Activated gamma-delta T cell treated with anti-CD3 and anti-CD28 coated beads, Interleukin-2, amount 50 U/mL, for 16 hours (primary cell): ENCODE measurements at places on chromosomes 2 and 18.

DNA sequence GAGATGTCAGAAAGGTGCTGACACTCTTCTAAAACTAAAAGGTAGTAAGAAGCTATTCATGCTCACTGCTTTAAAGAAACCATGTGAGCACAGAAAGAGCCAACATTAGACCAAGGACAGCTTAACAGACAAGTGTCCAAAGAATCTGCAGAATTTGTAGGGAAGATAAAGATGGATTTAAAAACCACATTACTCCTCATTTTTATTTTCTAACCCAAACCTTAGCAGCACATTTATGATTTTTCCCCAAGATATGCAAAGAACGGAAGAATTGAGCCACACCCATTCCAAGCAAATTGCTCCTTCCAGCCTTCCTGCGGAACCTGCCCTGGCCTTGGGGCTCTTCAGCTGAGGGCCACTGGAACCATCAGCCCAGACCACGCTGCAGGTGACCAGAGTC is 26.9 kb downstream of the MBP start:
- DNase-seq = no peak

DNA sequence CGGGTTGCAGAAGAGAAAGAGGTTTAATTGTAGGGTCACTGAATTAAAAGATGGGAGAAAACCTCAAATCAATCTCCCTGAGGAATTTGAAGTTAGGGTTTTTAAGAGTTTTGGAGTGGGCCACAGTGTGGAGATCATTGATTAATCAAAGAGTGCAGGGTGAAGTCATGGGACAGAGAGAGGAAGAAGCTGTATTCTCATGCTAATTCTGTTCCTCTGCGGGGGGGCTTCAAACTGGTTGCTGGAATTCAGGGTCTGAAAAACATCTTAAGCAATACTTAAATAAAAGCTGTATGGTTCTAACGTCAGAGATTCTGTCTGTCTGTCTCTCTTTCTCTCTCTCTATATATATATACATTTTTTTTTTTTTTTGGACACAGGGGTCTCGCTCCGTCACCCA is 169.8 kb upstream of the SPATS2L start:
- no peak for DNase-seq

DNA sequence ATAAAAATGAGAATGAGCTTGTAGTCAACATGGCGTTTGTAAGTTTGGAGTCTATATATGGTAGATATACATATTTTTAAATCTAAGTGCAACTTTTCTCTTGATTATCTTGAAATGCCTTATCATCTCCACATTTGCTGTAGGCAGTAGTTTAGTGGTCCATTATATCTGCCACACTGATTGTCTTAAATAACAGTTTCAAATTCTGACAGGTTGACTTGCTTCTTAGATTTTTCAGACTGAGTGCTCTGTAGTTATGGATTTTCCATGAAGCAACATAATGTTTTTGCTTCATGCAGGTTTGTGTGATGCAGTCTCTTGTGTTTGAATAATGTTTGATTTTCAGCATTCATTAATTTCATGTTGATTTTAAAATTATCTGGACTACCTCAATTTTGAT is 12.3 kb downstream of the PARD3B start:
- DNase-seq = no peak

- DNase-seq = no peak
Observed at GRCh38 chr2:104847586-104848160, 6.2 kb upstream of the POU3F3 start.

DNA sequence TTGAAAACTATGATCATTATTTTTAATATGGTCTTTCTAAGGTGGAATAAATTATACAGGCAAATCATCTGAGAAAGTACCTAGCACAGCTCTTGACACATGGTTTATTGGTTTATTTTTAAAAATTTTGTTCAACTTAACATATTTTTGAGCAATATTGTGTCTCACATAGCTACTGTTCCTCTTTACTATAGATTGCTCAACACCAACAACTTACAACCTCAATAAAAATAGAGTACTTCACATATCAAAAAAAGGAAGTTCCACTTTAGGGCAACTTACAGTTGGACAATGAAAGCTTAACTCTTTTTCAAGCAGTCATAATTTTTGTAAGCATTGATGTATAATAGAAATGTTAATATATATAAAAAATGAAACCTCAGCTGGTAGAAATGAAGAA is 440.9 kb upstream of the UBE2E3 start:
- DNase-seq = no peak

GRCh38 chr2:209648714-209649113 is 122.9 kb upstream of the UNC80 start:
- no peak for DNase-seq

GRCh38 chr2:217990791-217991465 is 11.9 kb downstream of the TNS1 start:
- no peak for DNase-seq

- DNase-seq = no peak
Observed at GRCh38 chr18:79750980-79751571, 46.7 kb upstream of the KCNG2 start.

DNA sequence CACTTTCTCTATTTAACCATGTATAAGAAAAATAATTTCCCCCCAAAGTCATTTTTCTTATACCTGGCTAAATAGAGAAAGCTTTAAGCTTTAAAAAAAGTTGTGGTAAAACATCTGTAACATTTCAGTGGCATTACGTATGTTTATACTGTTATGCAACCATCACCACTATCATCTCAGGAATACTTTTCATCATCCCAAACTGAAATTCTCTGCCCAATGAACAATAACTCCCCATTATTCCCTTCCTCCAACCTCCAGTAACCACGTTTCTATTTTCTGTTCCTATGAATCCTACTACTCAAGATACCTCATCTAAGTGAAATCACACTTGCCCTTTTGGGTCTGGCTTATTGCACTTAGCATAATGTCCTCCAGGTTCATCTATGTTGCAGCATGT is 1.7 kb upstream of the SLC3A1 start:
- DNase-seq = no peak

DNA sequence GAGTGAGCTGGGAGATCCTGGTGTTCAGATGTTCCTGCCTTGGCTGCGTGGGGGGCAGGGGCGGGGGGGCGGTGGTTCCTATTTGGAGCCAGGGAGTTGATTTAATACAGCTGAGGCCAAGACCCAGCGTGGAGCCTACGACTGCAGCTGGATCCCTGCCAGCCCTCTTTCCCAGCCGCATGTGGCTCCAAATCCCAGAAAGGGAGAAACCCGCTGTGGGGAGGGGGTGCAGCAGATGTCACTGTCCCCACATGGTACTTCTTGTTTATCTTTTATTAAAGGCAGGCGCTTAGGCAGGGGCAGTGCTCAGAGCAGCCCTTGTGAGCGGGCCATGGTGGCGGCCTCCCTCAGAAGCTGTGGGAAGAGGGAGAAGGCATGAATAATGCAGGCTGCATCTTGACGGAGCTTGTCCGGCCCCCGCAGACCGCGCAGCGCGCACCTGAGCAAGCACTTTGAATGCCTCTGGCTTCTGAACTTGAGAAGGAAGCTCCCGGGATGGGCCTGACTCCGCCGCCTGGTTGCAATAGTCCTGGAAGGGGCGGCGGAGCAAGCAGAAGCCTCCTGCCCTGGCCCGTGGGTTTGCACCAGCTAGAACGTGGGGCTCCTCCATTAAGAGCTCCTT is 112.1 kb downstream of the GLI2 start:
- DNase-seq = no peak

GRCh38 chr18:10030816-10031541 is 117.2 kb downstream of the VAPA start:
- no peak for DNase-seq

DNA sequence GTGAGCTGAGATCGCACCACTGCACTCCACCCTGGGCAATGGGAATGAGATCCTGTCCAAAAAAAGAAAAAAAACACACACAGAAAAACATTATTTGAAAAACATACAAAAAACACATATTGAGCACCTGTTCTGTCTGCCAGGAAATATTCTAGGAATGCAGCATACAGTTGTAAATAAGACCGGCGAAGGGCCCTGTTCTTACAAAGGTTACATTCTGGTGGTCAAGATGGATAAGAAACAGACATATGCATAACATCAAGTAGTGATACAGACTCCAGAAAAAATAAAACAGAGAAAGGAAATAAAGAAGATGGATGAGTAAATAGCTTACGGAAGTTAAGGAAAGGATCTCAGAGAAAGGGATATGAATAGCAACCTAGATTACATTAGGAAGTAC is 159.8 kb downstream of the GALNT3 start:
- no peak for DNase-seq

GRCh38 chr2:19476327-19476726 is 117.9 kb upstream of the OSR1 start:
- DNase-seq = no peak

- DNase-seq = no peak
Observed at GRCh38 chr18:22473366-22473765, 55.7 kb upstream of the CTAGE1 start.

DNA sequence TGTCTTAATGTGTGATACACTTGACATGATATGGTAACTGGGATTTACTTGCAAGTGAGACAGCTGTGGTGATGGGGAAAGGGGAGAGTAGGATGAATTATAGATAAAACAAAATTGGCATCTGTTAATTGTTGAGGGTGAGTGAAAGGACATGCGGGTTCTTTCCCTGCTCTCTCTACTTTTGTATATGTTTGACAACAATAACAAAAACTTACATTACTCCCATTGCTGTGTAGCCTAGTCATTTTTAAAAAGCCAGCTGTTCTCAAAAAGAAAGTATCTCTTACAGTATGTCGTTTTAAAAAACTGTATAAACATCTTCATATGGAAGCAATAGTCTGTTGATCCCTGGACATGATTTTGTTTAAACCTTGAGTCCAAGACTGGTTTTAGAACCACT is 117.6 kb downstream of the MYO1B start:
- DNase-seq = no peak

- no peak for DNase-seq
Observed at GRCh38 chr2:104504331-104505073, 349.4 kb upstream of the POU3F3 start.

- DNase-seq = no peak
Observed at GRCh38 chr2:145286716-145287275, 766.9 kb upstream of the ZEB2 start.

DNA sequence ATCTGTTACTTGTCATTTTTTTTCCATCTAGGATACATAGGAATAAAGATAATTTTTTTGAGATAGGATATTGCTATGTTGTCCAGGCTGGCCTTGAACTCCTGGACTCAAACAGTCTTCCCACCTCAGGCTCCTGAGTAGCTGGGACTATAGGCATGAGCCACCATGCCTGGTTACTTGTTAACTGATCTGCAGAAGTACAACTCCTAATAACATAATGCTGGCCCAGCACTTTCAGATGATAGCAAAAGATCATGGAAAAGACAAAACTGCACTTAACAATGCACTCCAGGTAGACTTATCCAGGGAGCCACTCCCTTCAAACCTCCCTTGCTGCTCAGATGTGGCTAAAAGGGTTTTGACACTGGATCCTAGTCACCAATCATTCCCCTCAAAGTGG is 11.4 kb upstream of the CTDP1 start:
- DNase-seq = no peak

DNA sequence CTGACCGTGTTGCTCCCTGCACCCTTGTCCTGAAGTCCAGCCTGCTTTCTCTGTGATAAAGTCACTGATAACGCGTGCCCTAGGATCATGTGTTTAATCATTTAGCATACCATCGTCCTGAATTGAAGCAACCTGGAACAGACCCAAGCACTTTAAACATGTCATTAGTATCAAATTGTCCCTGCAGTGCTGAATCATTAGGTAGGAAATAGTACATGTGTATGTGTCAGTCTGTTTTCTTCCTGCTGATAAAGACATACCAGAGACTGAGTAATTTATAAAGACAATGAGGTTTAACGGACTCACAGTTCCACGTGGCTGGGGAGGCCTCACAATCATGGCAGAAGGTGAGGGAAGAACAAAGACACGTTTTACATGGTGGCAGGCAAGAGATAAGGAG is 2.8 kb downstream of the ASB18 start:
- no peak for DNase-seq

- DNase-seq = no peak
Observed at GRCh38 chr18:59910967-59911366, 11.2 kb downstream of the PMAIP1 start.

DNA sequence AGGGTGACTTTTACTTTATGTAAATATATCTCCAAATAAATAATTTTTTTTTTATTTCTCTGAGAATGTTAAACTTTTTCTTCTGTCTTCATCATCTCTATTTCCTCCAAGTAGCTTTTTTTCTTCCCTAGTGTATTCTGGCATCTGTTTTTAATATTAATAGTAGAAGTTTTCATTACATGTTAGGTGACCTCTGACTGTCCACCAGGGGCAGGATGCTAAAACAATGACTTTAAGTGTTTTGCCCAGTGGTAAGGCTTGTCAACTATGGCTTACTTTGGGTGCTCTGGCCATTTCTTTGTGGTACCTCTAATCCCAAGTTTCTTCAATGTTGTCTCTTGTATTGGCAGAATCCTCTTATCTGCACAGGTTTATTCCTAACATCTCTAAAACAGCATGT is 127.1 kb downstream of the SRBD1 start:
- no peak for DNase-seq

DNA sequence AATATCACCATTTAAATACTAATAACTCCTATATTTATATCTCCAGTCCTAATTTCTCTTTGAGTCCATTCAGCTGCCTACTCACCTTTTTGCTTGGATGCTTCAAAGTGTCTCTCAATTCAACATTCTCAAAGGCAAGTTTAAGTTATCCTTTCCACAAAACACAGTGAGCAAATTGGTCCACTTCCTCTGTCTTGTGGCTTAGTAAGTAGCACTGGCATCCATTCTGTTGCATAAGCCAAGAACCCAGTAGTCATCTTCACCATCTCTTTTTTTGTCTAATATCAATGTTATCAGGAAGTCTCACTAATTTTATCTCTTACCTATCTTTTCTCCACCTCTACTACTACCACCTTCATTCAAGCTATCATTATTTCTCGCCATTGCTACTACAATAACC is 27.4 kb upstream of the IL1RL1 start:
- DNase-seq = no peak

- DNase-seq = no peak
Observed at GRCh38 chr18:21714474-21714873, 9.9 kb upstream of the ABHD3 start.

GRCh38 chr2:64139956-64140355 is 4.3 kb downstream of the PELI1 start:
- DNase-seq = no peak

- no peak for DNase-seq
Observed at GRCh38 chr2:28085201-28085600, 194.7 kb downstream of the BABAM2 start.

- no peak for DNase-seq
Observed at GRCh38 chr18:36680042-36680441, 148.8 kb downstream of the TPGS2 start.

DNA sequence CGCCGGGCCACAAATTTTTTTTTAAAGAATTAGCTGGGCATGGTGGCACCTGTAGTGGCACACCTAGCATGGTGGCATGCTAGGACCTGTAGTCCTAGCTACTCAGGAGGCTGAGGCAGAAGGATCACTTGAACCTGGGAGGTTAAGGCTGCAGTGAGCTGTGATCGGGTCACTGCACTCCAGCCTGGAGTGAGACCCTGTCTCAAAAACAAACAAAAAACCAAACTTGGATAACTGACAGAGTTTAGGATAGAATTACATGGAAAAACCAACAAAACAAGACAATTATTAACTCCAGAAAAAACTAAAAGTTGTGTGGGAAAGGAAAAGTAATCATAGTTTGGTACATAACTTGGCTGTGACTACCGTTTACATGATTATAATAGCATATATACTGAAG is 1.6 kb upstream of the CFLAR start:
- DNase-seq = no peak

GRCh38 chr18:49494660-49495059 is 7.6 kb upstream of the C18orf32 start:
- DNase-seq = no peak
